Peyer's patch (tissue), 4 donors: ENCODE measurements at places on chromosomes 4 and X. TPM values are rescaled to one million over a fixed set of nuclear protein-coding genes. Genes with fewer than 3 reads are reported as not detected.

DNA sequence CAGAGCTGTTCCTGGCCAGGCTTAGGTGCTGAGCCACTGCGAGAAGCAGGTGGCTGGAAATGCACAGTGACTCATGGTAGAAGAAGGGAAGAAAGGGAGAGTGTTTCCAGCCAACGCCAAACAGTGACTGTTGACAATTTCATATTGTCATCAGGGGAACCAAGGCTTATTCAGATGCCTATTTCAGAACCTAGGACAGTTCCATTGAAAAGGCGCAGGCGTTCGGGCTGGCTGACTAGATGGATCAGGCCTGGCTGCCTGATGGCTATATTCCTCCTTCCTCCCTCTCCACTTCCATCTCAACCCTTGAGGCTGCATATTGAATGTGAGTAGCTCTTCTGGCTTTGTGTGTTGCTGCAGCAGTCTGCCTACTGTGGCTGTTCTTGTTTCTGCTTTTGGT, 73.0 kb upstream of the FRMPD4 start:
- DNase-seq, result no peak

GRCh38 chrX:30577362-30577991, at the start of gene TASL:
TSS of gene TASL (minus strand) at chrX:30577766. CDS start at chrX:30560355, 17,411 bp downstream.
- peak; percentile 63 for DNase-seq

DNA sequence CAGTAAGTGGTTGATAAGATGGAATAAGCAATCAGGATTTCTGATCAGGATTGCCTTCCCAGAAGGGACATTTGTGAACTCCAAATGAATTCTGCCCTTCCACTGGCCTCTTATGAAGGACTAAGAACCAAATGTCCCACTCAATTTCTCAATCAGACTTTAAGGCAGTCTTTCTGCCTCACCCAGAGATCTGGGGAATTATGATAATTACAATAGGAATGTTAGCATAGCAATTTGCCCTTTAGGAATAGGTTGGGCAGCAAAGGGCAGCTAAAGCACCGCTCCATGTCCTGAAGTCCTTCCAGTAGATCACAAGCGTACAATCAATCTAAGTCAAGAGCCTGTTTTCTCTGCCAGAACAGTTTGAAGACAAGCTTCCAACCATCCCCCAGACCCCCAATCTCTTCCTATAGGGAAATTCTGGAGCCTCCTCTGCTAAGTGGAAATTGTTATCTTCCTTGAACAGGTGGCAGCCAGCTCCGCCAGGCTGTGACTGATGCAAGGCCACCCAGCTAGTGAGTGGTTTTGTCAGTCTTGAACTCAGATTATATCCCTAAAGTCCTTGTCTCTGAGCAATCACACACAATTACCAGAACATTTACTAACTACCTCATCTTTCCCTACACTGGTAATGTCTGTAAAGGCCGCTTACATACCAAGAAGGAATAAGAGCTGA, 18.6 kb downstream of the NKX3-2 start:
- no peak for DNase-seq

GRCh38 chr4:83606460-83606859, 70.6 kb downstream of the GPAT3 start:
- no peak for DNase-seq

GRCh38 chr4:30756553-30756952, 36.4 kb downstream of the PCDH7 start:
- DNase-seq, result no peak

TBL1X gene
- 3.9 TPM for total RNA-seq

CLDN34 gene
- total RNA-seq, result not detected

MAGEB18 gene
- not detected for total RNA-seq

DNA sequence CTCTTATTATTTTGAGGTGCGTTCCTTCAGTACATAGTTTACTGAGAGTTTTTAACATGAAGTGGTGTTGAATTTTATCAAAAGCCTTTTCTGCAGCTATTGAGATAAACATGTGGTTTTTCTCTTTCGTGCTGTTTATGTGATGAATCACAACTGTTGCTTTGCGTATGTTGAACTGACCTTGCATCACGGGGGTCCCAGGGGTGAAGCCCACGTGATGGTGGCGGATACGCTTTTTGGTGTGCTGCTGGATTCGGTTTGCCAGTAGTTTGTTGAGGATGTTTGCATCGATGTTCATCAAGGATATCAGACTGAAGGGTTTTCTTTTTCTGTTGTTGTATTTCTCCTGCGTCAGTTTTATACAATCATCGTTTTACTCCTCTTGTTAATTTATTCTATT, 4.6 kb upstream of the H2BW1 start:
- DNase-seq, result no peak
